Activated T-helper 9 cell treated with anti-CD3 and anti-CD28 coated beads, Interleukin-2, amount 50 U/mL, for 16 hours (primary cell): ENCODE measurements at places on chromosomes 3 and 15.

GRCh38 chr3:73143821-73144237 lies 82.4 kb downstream of the EBLN2 start:
- DNase-seq, result no peak

- DNase-seq, result no peak
These were observed 376.1 kb downstream of the ZIC4 start for GRCh38 chr3:147030274-147030673.

GRCh38 chr3:126364731-126365301 lies 7.6 kb upstream of the KLF15 start:
- no peak for DNase-seq

DNA sequence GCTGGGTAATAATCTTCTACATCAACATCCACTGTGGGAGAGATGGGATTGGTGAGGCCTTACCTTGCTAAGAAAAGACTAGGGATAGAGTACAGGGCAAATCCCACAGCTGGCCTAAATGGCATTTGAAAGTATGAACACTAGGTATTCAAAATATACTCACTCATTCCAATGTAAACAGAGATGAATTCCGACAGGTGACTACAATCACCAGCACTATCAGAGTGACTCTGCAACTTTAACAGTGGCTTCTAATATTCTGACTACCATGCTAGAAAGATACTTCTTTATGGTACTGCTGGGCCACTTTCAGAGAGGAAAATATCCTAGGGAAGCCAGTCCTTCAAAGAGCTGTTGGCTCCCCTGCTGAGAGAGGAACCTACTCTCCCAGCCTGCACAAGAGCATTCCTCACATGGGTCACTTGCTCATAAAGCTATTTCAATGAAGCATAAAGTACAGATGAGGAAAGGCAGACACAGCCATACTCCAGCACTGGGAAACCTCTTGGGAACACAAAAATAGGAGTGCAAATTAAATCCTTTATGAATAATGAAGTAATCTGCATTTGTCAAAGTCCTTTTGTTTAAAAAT lies 21.5 kb upstream of the MAN2C1 start:
- no peak for DNase-seq

- DNase-seq, result no peak
These were observed 4.6 kb downstream of the SEMA7A start for GRCh38 chr15:74428970-74429780.

DNA sequence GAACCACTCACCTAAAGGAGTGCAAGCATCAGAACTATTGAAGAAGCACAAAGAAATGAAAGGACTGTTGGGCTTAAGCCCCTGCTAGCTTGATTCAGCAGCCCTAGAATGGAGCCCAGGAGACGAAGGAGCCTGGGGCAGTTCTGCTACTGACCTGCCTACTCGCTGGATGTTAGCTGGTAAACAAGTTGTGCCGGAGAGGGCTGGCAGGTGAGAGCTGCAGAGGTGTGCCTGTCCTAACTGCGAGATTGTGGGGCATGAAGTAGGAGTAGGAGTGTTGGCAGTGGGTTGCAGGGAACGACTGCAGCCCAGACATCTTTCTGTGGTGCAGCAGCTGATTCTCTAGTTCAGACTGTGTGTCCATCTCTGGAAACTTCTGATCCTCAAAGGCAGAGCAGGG lies 75.2 kb upstream of the GSK3B start:
- DNase-seq, result no peak
